Left kidney (tissue), 8 donors: ENCODE measurements at places on chromosomes 2 and 18. TPM values are rescaled to one million over a fixed set of nuclear protein-coding genes. Genes with fewer than 3 reads are reported as not detected.

- DNase-seq: no peak
Measured at GRCh38 chr2:170204298-170204951, 26.5 kb downstream of the MYO3B start.

GRCh38 chr2:109392816-109393661, 220.7 kb downstream of the SEPTIN10 start:
- DNase-seq: no peak

DNA sequence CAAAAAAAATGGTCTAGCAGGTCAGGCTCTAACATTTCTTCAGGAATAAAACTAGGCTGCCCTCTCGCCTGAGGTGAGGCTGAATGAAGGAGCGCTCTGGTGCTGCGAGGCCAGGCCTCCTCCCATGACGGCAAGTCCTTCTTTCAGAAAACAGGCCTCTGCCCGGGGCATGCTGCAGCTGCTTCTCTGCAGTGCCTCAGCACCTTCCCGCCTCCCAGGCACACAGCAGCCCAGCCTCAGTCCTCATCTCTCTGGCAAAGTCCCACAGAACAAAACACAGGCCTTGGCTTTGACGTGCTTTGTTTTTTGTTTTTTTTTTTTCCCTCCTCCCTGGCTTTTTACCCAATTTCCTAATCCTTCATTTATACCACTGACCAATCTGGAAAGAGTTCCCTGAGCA, 74.8 kb downstream of the BCL11A start:
- DNase-seq: no peak

- peak; percentile 82 for DNase-seq
Measured at GRCh38 chr2:108988796-108989713, at the start of gene EDAR. TSS of gene EDAR (minus strand) at chr2:108989220. CDS start at chr2:108931014, 58,206 bp downstream.

GRCh38 chr2:129748653-129749052, 230.8 kb upstream of the RAB6C start:
- no peak for DNase-seq

- no peak for DNase-seq
Measured at GRCh38 chr18:6672821-6673308, 56.7 kb upstream of the ARHGAP28 start.

DNA sequence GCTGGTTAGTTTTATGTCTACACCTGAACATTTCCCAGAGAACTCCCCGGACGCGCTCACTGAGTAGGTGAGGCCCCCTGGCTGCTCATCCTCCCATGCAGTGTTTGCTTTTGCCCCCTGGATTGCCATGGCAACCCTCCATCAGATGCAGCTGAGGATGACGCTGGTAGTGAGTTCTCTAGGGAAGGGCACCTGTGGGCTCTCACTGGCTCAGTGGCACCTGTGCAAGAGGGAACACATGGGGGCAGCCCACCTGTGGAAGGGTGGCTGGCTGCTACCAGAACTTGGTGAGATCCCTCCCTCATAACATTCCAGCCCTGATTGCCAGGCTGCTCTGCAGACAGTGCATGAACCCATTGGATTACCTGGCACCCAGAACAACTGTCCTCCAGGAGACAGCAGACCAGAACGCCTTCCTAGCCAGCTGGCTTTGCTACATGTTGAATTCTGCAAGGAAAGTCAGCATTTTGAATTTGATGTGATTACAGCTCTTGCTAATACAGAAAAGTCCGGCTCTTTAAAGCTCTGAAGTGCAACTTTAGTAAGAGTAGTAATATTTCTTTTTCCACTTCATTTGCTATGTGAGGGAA, 21.7 kb downstream of the COA5 start:
- DNase-seq: no peak

- DNase-seq: peak; percentile 71
Measured at GRCh38 chr2:5482929-5483331, 209.3 kb upstream of the SOX11 start.

DNA sequence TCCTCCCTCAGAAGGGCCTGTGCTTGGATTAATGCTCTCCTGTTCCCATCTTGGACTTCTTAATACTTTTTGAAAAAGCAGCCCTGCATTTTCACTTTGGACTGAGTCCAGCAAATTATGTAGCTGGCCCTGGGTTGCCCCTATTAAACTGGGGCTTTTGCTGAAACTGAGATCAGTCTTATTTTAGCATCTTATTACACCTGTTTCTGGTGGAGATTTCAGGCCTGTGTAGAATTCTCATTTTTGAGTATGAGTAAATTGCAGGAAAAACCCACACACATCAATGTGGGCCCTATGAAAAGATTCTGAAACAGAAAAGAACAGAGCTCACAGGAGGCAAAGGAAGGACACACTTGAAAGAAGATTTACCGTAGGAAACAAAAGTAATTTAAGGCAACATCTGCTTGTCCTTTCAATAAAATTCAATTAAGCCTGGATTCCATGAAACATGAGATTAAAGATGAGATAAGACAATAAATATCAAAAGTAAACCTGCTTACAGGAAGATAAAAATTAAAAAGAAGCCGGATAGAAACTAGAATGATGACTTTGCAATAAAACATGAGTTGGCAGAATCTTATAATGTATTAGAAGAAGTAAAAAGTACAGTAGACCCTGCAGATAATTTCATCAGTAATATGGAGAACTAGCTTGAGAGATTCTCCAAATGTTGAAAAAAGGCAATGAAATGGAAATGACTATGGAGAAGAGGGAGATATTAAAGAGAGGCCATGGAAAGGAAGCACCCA, 90.7 kb upstream of the GCFC2 start:
- DNase-seq: no peak

- no peak for DNase-seq
Measured at GRCh38 chr2:178700922-178701342, 106.3 kb downstream of the TTN start.

DNA sequence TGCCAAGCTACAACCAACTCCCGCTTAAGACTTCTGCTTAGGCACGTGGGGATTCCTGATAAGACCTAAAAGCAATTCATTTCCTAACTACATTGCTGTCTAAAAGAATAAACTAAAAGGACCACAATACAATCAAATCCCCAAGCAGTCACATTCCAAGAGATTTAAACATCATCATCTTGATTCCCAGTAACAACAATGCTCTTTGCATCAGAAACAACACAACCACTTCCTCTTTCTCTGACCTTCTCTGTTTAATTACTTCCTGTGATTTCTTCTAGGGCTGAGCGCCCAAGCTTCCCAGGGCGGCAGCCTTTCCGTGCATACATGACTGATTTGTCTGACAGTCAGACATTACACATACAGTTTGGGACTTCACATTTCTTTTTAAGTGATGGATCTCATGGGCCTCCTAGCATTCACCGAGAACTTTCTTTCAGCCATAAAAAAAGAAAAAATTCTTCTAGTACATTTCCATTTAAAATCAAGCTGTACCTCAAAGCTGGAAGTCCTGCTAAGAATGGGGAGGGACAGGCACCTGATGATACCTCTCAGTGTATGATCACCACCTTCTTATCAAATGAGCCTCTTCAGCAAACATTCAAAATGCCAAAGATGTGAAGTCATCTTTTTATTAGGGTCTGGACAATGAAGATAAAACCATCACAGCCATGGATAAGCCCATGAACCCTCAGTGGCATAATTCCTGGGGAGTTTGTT, 11.5 kb downstream of the SPRED2 start:
- no peak for DNase-seq

DNA sequence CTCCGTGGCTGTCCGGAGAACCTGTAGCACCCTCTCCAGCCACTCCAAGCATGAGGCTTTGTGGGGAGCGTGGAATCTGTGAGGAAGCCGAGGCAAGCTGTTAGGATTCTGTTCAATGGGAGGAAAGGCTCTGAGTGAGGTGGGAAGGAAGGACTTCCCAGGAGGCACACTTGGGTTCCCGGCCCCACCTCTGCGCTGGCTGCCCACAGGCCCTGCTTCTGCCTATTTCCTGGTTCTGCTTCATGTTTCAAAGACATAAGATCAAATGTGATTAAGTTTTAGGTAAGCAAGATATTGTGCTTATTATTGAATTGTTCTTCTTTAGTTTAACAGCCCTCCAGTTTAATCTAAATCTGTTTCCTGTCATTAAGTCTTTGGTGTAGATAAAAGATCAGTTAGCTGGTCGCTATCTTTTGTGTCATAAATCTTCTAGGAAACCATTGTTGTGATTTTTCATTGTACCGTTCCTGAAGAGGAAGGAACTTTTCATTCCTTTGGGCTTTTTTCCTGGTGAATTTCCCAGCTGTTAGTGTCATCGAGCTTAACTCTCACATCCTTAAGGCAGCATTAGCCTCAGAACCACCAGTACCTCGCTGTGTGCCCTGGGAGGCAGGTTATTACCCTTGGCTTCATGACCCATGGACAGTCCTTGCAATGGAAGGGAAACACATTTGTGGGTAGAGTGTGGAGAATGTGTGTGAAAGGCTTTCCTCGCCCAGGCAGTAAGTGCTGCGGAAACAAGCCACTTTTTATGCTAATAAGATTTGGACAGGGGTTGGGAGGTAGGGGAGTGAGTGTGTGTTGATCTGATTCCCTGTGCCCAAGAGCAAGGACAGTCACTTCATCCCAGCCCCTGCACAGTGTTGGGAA, 61.9 kb upstream of the ALPP start:
- no peak for DNase-seq

- no peak for DNase-seq
Measured at GRCh38 chr18:36454245-36454644, 156.7 kb downstream of the FHOD3 start.

The CD8B2 gene
- 0.23 TPM for polyA plus RNA-seq

The LYPD1 gene
- 94.3 TPM for polyA plus RNA-seq

The IL1RL1 gene
- 0.48 TPM for polyA plus RNA-seq

The UGP2 gene
- polyA plus RNA-seq: 127 TPM

The RETREG2 gene
- polyA plus RNA-seq: 105 TPM
